ENCODE measurements at places on chromosomes 7 and 10.
A peak's percentile ranks its signal among the peaks of the same experiment; 100 is the strongest.

DNA sequence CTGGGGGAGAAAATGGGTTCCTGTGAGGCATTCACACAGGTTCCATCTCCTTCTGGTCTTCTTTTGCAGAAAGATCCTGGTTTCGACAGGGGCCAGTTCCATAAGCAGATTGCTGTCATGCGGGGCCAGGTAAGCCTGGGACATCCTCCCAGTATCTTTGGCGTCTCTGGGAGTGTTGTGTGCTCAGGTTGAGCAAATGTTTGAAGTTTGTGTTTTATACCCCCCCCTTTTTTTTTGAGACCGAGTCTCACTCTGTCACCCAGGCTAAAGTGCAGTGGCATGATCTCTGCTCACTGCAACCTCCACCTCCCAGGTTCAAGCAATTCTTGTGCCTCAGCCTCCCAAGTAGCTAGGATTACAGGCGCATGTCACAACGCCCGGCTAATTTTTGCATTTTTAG, 20.0 kb downstream of the AVPI1 start:
- no peak overlapping the region for H3K27ac ChIP-seq
- no peak for DNase-seq
- H3K4me1 ChIP-seq: peaks cover 2% of the 10 kb centered on the region

DNA sequence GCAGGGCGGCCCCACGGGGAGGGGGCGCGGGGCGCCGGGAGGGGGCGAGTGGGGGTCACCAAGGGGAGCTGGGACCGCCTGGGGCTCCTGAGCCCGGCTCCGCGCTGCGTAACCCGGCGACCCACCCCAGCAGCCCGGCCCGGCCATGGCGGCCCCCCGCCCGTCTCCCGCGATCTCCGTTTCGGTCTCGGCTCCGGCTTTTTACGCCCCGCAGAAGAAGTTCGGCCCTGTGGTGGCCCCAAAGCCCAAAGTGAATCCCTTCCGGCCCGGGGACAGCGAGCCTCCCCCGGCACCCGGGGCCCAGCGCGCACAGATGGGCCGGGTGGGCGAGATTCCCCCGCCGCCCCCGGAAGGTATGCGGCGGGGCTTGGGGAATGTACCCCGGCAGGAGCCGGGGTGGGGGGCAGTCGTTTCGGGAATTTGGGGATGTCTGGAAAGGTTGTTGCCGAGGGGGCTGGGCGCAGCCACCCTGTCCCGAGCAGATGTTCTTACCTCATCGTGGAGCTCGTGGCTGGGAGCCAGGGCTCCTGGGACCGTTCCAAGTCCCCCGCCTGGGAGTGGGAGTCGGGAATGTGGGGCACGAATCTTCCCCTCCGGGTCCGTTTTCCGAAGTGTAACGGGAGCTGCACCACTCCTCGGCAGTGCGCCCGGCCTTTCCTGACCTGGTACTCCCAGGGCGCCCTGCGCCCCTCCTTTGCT, 431 bp downstream of the ZYX start:
- H3K27ac ChIP-seq: no peak overlapping the region
- DNase-seq: no peak
- no peaks in the 10 kb centered on the region for H3K36me3 ChIP-seq
- no peaks in the 10 kb centered on the region for H3K27me3 ChIP-seq

GRCh38 chr10:26357203-26357602, 80.9 kb upstream of the APBB1IP start:
- H3K4me1 ChIP-seq: peaks cover 3% of the 10 kb centered on the region
- no peaks in the 10 kb centered on the region for H3K36me3 ChIP-seq
- H3K4me3 ChIP-seq: no peak overlapping the region

GRCh38 chr7:155191901-155192478, 105.7 kb upstream of the INSIG1 start:
- peaks cover 23% of the 10 kb centered on the region for H3K27me3 ChIP-seq
- H3K4me1 ChIP-seq: peaks cover 7% of the 10 kb centered on the region
- H3K36me3 ChIP-seq: no peaks in the 10 kb centered on the region
- H3K4me3 ChIP-seq: no peak overlapping the region
- H3K27ac ChIP-seq: peak overlapping the region; percentile 24

DNA sequence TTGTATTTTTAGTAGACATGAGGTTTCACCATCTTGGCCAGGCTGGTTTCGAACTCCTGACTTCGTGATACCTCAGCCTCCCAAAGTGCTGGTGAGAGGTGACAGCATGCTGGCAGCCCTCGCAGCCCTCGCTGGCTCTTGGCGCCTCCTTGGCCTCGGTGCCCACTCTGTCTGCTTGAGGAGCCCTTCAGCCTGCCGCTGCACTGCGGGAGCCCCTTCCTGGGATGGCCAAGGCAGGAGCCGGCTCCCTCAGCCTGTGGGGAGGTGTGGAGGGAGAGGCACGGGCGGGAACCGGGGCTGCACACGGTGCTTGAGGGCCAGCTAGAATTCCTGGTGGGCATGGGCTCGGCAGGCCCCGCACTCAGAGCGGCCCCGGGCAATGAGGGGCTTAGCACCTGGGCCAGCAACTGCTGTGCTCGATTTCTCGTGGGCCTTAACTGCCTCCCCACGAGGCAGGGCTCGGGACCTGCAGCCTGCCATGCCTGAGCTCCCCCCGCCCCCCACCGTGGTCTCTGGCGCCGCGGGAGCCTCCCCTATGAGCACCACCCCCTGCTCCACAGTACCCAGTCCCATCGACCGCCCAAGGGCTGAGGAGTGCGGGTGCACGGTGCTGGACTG, 96.5 kb upstream of the RHOBTB1 start:
- H3K4me1 ChIP-seq: no peaks in the 10 kb centered on the region
- peaks cover 8% of the 10 kb centered on the region for H3K27me3 ChIP-seq
- no peak for DNase-seq

GRCh38 chr7:152178405-152179058, 153.1 kb downstream of the GALNT11 start:
- no peak for DNase-seq
- H3K4me3 ChIP-seq: no peak overlapping the region
- H3K27ac ChIP-seq: peak overlapping the region; percentile 90
- H3K36me3 ChIP-seq: peaks cover 28% of the 10 kb centered on the region

GRCh38 chr10:5040781-5041470, 37.3 kb upstream of the AKR1C2 start:
- peaks cover 5% of the 10 kb centered on the region for H3K4me1 ChIP-seq
- H3K27ac ChIP-seq: no peak overlapping the region
- H3K27me3 ChIP-seq: peaks cover 26% of the 10 kb centered on the region

- DNase-seq: no peak
- no peak overlapping the region for H3K4me3 ChIP-seq
- no peak overlapping the region for H3K27ac ChIP-seq
- H3K27me3 ChIP-seq: peaks cover 10% of the 10 kb centered on the region
- H3K36me3 ChIP-seq: no peaks in the 10 kb centered on the region
Measured at GRCh38 chr10:34102893-34103506, 712.1 kb downstream of the PARD3 start.

- no peaks in the 10 kb centered on the region for H3K27me3 ChIP-seq
- H3K36me3 ChIP-seq: peaks cover 6% of the 10 kb centered on the region
- H3K4me3 ChIP-seq: no peak overlapping the region
- H3K27ac ChIP-seq: peak overlapping the region; percentile 86
Measured at GRCh38 chr10:43383204-43383971, 12.0 kb downstream of the FXYD4 start.

- H3K4me3 ChIP-seq: no peak overlapping the region
- no peaks in the 10 kb centered on the region for H3K4me1 ChIP-seq
- no peak overlapping the region for H3K27ac ChIP-seq
- no peak for DNase-seq
- H3K27me3 ChIP-seq: no peaks in the 10 kb centered on the region
Measured at GRCh38 chr7:117682681-117683385, 190.4 kb downstream of the CTTNBP2 start.

DNA sequence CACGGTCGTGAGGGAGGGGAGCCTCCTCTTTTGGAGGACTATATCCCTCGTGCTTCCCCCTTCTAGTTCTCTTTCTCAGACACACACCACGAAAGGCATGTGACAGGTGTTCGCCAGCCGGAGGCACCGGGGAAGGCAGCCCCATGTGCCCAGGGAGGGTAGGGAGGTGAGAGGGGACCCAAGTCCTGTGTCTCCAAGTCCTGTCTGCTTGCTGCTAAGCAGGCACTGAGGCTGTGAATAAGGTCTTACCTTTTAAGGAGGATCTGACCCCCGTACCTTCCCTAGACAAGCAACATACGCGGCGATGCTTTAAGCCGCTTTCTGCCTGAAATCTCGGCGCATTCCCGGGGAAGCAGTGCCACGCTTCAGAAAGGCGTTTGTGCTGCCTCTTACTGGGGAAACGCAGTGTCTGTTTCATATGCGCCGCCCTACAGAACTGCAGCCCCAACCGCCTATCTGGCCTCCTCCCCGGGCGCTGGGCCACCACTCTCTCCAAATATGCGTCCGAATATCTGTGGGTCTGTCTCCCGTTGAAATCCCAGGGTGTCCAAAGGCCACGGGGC, 770 bp downstream of the PLXNA4 start:
- no peak for DNase-seq
- H3K4me1 ChIP-seq: peaks cover 36% of the 10 kb centered on the region
- H3K36me3 ChIP-seq: peaks cover 4% of the 10 kb centered on the region

DNA sequence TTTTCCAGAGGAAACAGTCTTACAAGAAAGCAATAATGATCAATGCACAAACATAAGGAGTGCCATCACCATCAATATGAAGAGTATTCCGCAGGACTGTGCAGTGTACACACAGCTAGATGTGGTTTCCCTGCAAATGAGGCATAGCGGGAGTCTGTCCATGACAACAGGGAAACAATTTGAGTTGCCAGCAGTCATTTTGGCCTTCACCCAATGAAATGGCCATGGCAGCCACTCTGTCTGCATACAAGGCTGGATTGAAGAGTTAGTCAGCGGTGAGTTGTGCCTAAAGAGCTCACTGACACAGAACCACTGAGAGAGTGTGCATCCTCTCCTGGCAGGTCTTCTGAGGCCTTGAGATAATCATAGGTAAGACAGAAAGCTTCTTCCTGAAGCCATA, 303.3 kb downstream of the IPMK start:
- H3K27me3 ChIP-seq: no peaks in the 10 kb centered on the region
- no peak for DNase-seq
- H3K27ac ChIP-seq: no peak overlapping the region
- H3K36me3 ChIP-seq: peaks cover 2% of the 10 kb centered on the region

DNA sequence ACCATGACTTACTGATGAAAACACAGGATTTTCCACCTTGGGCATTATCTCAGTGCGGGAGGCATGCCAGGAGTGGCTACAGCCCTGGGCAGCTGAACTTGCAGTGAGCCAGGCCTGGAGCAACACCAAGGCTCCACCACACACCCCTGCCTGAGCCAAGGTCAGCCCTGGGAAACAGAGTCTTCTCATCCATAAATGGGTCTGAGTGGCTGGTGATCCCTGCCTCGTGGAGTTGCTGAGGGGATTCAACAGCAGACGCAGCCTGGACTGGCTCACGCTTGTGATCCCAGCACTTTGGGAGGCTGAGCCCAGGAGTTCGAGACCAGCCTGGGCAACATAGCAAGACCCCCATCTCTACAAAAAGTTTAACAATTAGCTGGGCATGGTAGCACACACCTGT, 32.2 kb downstream of the SPOCK2 start:
- no peaks in the 10 kb centered on the region for H3K36me3 ChIP-seq
- H3K27ac ChIP-seq: no peak overlapping the region
- no peak overlapping the region for H3K4me3 ChIP-seq
- H3K4me1 ChIP-seq: peaks cover 31% of the 10 kb centered on the region

- peaks cover 26% of the 10 kb centered on the region for H3K4me1 ChIP-seq
- H3K36me3 ChIP-seq: no peaks in the 10 kb centered on the region
- H3K27ac ChIP-seq: peak overlapping the region; percentile 78
- DNase-seq: no peak
Measured at GRCh38 chr10:46018453-46019176, 11.8 kb downstream of the NCOA4 start.

- no peaks in the 10 kb centered on the region for H3K4me1 ChIP-seq
- no peak overlapping the region for H3K4me3 ChIP-seq
- H3K36me3 ChIP-seq: no peaks in the 10 kb centered on the region
- DNase-seq: no peak
- peaks cover 19% of the 10 kb centered on the region for H3K27me3 ChIP-seq
Measured at GRCh38 chr7:156158693-156159092, 346.4 kb upstream of the SHH start.

DNA sequence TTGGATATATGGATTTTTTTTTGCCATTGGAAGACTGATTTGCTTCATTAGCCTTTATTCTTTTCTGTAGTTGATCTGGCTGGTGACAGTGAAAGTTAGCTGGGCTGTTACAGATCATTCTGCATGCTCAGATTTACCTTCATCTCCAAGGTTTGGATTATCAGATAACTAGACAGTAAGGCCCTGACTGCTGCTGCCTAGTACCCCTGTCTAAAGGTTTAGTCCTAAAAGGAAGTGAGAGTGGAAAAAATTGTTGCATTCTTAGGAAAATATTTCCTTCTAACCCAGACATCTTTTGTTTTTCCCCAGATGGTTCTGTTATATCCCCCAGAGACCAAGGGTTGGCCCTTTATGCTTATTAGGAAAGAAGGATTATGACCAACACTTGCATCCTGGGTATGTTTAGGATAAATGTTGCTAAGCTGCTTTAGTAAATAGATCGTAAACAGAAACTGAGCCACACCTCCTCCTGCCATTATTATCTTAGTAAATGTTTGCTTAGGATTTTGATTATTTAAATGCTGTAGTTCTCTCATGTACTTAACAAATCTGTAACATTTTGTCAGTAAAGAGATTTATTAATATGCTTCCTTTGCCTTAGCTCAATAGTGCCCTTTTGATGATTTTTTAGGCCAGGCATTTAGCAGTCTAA, 44.4 kb downstream of the MCU start:
- no peak overlapping the region for H3K4me3 ChIP-seq
- DNase-seq: no peak
- no peaks in the 10 kb centered on the region for H3K27me3 ChIP-seq
- no peak overlapping the region for H3K27ac ChIP-seq

DNA sequence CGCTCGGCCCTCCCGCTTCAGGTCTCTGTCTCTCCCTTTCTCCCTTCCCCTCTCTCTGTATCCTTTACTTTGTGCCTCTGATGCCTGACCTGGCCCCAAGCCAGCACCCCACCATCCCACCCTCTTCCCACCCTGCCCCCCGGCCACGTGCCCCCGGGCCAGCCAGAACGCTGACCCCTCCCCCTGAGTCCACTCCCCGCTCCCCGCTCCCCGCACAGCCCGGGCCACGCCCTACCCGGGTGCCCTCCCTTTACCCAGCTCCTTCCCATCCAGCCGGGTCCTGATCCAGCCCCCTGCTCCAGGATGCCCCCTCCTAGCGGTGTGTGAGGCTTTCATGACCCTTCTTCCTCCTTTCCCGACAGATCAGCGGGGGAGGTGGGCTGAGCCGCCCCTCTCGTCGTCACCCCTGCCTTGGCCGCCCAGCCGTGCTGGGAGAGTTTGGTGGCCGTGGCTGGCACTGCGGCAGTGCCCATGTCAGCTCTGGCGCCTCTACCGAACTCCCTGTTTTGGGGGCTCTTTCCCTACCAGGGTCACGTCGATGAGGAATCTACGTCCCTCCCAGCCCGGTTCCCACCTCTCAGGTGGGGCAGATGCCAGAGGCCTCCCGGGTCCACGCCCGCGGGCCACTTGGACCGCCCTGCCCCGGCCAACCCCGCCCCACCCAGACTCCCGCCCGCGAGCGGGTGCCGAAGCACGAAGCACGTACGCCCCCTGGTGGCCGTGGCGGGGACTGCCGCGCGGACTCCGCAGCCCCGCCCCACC, 127.4 kb downstream of the UBE2H start:
- peak overlapping the region; percentile 92 for H3K4me3 ChIP-seq
- H3K36me3 ChIP-seq: no peaks in the 10 kb centered on the region
- H3K27me3 ChIP-seq: no peaks in the 10 kb centered on the region
- DNase-seq: peak; percentile 93
- peaks cover 19% of the 10 kb centered on the region for H3K4me1 ChIP-seq

- peaks cover 3% of the 10 kb centered on the region for H3K4me1 ChIP-seq
- no peak for DNase-seq
- H3K36me3 ChIP-seq: no peaks in the 10 kb centered on the region
- peak overlapping the region; percentile 87 for H3K4me3 ChIP-seq
- no peak overlapping the region for H3K27ac ChIP-seq
Measured at GRCh38 chr10:94402843-94403379, 570 bp downstream of the TBC1D12 start.

GRCh38 chr10:129471447-129472175, 4.6 kb downstream of the MGMT start:
- no peak for DNase-seq
- no peak overlapping the region for H3K27ac ChIP-seq
- H3K4me3 ChIP-seq: no peak overlapping the region

All from T-helper 17 cell (primary cell).